NCI-H187 (cell line): ENCODE measurements at places on chromosomes 5 and 9.

DNA sequence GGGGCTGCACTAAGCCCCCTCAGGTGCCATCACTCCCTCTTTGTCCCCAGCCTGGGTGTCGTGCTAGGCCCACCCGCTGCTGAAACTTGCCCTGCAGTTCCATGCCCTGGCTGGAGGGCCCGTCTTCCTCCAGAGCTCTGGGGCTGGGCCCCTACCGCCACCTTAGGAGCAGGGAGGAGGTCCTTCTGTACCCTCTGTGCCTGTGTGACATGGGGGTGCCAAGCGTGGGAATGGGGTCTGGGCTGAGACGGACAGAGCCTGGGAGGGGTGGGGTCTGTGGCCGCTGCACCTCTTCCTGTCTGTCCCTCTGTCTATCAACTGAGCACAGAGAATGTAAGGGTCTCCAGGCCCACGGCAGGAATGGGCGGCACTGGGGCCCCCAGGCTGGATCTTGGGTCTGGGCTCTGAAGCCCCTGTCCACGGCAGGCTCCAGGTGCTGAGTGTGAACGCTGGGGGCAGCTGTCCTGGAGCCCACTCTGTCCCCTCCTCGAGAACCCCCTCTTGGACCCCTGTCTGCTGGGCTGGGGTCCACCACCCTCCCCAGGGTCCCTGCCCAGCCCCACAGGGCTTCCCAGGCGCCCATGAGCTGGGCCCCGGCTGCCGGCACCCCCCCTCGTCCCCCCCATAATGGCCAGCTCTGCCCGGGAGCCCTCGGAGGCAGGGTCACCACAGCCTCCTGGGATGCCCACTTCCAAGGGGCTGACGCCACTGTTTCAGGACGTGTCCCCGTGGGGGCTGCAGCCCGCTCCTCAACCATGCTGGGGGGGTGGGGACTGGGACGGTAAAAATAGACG lies 15.8 kb upstream of the NRARP start:
- no peak for DNase-seq

GRCh38 chr5:73232266-73233041 lies 59.5 kb downstream of the TMEM174 start:
- DNase-seq: no peak

DNA sequence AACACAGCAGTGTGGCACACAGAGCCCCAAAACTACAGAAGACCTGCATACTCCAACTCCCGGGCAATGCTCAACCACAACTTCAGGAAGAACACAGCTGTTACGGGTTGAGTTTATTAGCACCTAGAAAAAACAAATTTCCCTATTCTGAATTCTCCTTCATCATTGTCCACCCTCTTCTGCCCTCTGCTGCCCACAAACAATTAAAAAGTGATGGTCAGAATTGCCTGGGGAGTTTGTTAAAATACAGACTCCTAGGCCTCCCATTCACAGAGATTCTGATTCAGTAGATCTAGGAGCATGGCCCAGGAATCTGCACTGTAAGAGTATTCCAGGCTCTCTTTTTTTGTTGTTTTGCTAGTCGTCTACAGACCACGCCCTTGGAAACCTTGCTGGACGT lies 310.6 kb downstream of the NDUFS4 start:
- no peak for DNase-seq

- DNase-seq: no peak
These were observed 27.2 kb downstream of the LSM11 start for GRCh38 chr5:157770665-157771064.

GRCh38 chr9:74824654-74825053 lies 63.1 kb downstream of the TRPM6 start:
- DNase-seq: no peak

- DNase-seq: no peak
These were observed 199.3 kb upstream of the ADAMTSL1 start for GRCh38 chr9:18274693-18275092.

DNA sequence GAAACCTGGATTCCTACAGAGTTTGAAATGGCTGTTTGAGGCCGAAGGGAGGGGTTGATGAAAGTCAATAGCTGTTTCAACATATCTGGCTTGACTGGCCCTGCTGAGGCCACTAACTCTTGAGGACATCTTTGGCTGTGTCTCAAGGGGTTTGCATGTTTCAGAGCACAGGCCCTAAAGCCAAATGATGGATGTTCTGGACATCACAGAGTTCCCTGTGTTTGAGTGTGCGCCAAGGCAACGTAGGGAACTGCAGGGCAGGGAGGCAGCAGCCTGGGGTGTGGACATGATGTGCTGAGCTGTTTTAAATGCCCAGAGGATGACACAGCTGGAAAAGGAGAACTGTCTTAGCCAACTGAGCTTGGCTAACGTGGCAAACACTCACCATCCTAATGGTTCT lies 89.6 kb downstream of the RAPGEF1 start:
- no peak for DNase-seq

- no peak for DNase-seq
These were observed 39.2 kb downstream of the YIPF5 start for GRCh38 chr5:144131261-144131660.

- no peak for DNase-seq
These were observed 27.4 kb upstream of the WHRN start for GRCh38 chr9:114532561-114533237.

- no peak for DNase-seq
These were observed 58.7 kb upstream of the TNFSF8 start for GRCh38 chr9:114988962-114989599.

DNA sequence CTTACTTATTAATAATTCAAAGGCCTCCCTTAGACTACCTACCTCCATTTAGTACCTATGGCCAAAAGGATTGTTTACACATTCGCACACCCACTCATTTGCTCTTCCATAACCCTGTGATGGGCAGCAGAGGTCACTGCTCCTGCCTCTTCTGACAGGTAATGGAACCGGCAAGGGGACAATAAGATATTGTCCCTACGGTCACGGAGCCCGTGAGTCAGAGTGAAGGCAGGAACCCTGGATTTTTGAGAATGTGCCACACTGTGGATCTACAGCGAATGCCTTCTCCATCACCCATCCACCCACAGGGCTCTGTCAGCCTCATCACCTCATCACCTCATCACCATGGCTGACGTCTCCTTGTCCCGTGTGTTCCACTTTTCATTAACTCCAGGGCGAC lies 132.3 kb downstream of the MYO10 start:
- no peak for DNase-seq

GRCh38 chr5:60209146-60209840 lies 315.8 kb upstream of the PDE4D start:
- DNase-seq: no peak
